ENCODE measurements at places on chromosomes 13 and 19.

DNA sequence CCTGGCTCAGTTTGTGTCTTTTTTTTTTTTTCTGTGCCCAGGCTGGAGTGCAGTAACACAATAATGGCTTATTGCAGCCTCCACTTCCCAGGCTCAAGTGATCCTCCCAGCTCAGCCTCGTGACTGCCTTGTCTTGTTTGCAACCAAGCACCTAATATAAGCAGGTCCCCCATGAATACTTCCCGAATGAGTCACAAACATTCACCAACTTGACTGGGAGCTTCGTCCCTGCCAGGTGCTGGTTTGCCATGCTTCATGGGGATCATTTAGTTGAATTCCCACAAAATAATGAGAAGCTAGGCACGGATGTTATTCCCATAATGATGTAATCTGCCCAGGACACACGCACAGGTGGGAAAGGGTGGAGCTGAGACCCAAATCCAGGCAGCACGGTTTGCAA, 176.5 kb downstream of the CACNA1A start:
- no peak for DNase-seq

GRCh38 chr19:46791944-46792343, 3.5 kb upstream of the SLC1A5 start:
- peak; percentile 24 for DNase-seq

DNA sequence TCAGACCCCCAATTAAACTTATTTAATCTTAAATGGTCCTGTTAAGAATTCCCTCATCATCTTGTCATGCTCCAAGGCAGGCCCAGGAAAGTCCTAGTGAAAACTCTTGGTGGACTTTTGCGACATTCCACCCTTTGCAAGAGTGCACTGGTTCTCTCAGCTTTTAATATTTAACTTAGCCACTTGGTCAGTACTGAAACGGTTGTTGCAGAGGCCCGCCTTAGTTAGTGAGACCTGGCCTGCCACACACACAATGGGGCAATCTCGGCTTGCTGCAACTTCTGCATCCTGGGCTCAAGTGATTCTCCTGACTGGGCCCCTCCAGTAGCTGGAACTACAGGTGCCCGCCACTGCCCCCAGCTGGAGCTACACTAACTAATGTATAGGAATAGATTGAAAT, 1366.0 kb downstream of the UQCRFS1 start:
- DNase-seq, result no peak

- no peak for DNase-seq
Measured at GRCh38 chr13:67438465-67438864, 208.3 kb upstream of the PCDH9 start.

DNA sequence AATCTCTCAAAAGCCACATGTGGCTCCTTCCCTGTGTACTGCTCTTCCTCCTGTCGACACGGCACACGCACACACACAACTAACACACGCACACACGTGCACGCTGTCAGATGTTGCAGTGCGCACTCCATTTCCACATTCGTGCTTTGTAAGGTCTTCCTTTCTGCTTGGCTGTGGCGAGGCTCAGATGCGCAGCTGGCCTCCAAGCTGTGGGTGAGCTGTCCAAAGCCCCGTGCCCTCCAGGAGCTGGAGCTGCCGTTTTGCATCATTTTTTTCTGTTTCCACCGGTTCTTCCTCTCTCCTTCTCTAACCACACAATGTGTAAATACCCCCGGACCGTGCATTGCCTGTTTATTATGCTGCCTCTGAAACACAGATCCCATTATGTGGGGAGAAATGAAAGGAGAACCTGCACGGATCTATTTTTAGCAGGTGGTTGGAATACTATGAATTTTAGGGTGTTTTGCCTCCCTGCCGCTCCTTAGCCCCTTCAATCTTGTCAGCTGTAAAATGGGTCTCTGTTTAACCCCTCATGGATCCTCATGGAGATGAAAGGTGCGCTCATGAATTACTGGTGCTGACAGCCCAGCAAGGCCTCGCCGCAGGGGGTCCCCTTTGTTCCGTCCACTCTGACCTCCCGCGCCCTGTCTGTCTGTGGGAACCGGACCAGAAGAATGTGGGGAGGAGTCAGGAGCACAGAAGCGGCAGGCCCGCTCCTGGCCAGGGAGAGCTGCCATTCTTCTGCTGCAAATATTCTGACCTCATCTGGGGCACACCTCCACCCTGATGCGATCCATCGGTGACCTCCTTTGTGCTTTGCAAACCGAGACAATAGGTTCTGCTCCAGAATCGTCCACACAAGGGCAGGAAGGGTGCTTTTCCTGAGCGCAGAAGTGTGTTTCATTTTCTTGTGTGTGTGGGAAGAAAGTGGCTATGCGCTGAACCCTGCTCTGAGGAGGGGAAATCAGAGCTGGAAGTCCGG, 137.7 kb downstream of the SOX1 start:
- no peak for DNase-seq

- no peak for DNase-seq
Measured at GRCh38 chr13:27005976-27006518, 165.6 kb downstream of the USP12 start.

- peak; percentile 18 for DNase-seq
Measured at GRCh38 chr19:42074513-42075363, 1.2 kb upstream of the ZNF574 start.

- DNase-seq, result no peak
Measured at GRCh38 chr19:48385461-48386087, 5.8 kb downstream of the KDELR1 start.

DNA sequence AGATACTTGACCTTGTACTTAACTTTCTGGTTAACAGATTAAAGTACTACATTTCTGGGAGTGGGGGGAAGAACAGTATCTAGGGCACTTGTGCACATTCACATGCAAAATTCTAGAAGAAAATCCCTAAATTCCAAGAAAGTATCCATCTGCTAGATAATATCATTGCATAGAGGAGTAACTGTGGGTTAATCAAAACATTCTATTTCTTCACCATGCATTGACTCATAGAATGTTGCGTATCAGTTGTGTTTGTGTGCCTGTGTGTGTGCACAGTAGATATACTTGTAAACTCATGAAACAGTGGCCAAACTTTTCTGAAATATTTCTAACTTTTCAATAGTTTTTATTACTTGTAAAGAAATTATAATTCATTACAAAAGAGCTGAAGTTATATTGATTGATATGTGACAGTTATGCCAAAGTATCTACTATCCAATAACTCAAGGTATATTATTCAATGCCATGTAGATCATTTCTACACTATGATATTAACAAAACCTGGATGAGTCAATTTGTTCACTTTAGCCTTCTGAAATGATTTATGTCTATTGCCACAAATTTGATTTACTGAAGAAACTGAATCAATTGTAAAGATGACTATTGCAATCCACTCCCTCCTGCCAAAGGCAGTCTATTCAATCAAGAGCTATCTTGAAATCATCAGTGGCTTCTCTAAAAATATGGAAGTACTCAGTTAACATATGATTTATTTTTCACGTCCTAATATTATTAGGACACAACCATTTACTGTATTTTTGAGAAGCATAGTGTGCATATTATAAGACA, 756.7 kb upstream of the ARGLU1 start:
- DNase-seq, result no peak

DNA sequence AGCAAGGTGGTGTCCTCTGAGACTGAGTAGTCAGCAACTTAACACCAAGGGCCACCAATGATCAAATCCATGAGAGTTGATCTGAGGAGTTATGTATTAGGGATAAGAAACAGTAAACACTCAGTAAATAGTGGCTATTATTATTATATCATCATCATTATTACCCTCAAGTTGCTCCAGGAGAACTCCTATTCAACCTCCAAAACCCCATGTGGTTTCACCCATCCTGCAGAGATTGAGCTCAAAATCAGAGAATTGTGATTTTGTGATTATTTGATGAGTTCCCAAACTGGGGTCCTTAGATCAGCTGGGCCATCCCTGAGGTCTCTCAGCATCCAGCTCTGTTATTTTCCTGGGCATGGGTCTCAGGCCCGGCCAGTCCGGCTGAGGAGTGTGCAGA, 3.5 kb upstream of the CGB7 start:
- no peak for DNase-seq

DNA sequence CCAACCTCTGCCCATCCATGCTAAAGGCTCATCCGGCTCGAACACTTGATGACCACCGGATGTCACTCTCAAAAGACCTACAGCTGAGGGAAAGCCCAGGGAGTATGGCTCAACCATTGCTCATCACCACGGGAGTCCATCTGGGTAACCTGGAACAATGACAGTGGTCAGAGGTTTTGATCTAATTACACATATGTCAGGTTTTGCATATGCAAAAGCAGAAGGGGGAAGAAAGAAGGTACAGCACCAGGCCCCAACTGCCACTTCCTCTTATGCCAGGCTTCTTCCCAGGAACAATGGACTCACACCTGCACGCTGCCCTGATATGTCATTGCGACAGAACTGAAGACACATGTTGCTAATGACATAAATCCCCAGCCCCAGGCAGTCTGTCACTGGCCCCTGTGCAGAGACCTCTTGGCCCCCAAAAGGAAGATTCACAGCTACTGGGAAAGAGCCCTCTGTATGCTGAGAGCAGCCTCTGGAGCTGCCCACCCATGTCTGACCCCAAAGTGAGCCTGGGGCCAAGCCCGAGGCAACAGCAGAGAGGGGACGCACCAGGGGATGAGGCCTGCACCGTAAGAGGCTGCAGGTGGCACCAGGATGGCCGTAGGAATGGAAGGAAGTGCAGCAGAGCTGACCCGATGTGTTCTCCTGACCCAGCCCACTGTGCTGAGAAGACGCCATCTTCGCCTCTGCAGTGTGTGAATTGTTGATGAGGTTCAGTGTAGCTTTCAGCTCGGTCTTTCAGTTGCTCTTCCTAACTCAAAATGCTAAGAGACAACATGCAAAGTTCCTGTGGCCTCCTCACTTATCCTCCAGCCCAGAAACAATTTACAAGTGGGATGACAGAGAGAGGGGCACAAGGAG, 26.3 kb downstream of the EPS15L1 start:
- no peak for DNase-seq

- no peak for DNase-seq
Measured at GRCh38 chr13:60727140-60727539, 330.1 kb downstream of the TDRD3 start.

GRCh38 chr19:55228403-55229031, at the start of gene TMEM86B:
TMEM86B (minus strand) TSS chr19:55228763; CDS start chr19:55228741, 22 bp downstream.
- no peak for DNase-seq

- peak; percentile 85 for DNase-seq
Measured at GRCh38 chr13:114142640-114143490, 10.4 kb upstream of the RASA3 start.

DNA sequence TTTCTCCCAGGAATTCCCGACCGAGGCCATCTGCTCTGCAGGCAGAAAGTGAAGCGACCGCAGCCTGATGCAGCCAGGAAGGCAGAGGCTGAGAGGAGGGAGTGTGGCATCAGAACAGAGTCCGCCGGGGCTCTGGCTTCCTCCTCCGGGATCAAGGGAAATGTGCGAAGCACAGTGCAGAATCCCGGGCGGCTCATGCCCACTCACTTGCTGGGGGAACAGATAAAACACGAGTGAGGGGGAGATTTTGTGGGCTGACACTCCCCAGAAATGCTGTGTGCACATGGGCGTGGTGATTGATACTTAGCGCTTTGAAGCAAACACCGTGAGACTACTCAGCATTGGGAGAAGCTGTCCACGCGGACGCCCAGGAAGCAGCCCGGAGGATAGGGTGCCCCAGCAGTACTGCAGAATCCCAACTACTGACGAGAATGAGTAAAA, 75.3 kb upstream of the POMP start:
- DNase-seq, result no peak

DNA sequence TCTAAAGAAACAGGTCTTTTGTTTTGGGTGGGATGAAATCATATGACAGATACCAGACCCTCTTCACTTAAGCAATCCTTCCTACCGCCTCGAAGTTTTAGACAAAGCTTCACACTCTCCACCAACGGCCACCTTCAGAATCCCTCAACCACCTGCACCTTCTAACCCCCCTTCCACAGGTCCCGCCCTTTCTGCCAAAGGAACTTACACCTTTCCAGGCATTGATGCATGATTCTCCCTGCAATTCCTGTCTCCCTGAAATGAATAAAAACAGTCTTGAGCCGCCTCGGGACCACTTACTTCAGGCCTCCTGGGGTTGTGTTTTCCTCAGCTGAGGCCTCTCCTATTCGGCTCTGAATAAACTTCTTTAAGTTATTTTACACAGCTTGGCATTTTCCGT, 859 bp downstream of the ZNF433 start:
- no peak for DNase-seq

DNA sequence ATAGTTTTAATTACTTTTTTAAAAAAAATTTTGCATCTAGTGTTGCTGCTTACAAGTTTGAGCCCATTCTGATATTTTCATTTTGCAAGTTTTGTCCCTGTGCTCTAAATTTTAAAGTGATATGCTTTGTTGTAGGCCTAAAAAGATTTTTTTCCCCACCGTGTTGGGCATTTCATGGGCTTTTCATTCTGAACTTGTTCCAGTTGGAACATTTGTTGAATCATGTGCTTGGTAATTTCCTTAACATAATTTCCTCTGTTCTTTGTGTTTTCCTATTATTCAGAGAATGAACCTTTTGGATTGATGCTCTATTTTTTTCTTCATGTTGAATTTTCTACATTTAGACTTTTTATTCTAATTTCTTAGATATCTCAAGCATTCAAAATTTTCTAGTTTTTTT, 206.4 kb upstream of the SPRY2 start:
- no peak for DNase-seq

DNA sequence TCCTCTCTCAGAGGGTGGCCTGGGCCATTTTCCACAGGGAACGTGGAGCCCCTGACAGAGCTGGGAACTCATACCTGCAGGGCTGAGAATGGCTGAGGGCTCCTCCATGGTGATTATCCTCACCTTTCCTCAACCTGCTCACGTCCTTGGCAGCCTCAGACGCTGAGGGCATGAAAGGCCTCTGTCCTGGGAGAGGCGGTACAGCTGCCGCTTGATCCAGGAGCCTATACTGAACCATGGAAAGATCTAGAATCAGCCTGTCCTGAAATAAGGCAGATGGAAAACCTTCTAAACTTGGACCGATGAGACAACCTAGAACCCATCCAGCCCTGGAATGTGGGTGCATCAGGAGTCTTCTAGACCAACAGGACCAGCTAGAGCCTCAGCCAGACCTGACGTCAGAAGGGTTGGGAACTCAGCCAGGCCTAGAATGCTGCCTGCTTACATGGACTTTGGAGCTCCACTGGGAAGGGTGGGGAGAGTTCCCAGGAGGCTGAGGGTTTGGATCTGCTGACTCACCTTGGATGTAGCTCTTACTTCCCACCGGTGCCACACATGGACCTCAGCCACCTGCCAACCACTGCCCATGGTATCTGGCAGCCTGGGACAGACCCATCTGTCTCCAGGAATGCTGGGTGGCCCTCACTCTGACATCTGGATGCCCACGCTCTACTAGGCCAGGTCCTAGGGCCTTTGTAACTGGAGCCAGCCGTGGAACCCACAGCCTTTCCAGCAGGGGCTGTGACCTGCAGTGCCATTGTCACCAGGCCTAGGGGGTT, 7.5 kb downstream of the KCTD15 start:
- no peak for DNase-seq
